ENCODE measurements at places on chromosomes 16 and 17.

DNA sequence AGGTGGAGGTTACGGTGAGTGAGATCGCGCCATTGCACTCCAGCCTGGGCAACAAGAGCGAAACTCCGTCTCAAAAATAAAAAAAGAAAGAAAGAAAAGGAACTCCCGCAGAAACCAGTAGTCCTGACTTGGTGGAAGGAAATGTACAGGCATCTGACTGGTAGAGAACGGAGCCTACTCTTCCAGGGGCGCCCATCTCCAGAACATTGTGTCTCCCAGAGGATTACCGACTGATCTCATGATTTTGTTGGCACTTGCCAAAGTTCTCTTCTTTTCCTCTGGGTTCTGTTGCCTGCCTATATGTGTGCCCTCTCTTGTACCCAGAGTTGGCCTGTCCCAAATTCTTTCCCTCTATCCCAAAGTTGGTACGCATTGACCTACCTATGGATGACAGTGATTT, 24.2 kb downstream of the DDX19A start:
- no peak for DNase-seq

- DNase-seq, result no peak
These were observed 4.1 kb downstream of the COX4I1 start for GRCh38 chr16:85803570-85803969.

GRCh38 chr17:30541802-30542201, 64.6 kb downstream of the GOSR1 start:
- DNase-seq, result no peak

DNA sequence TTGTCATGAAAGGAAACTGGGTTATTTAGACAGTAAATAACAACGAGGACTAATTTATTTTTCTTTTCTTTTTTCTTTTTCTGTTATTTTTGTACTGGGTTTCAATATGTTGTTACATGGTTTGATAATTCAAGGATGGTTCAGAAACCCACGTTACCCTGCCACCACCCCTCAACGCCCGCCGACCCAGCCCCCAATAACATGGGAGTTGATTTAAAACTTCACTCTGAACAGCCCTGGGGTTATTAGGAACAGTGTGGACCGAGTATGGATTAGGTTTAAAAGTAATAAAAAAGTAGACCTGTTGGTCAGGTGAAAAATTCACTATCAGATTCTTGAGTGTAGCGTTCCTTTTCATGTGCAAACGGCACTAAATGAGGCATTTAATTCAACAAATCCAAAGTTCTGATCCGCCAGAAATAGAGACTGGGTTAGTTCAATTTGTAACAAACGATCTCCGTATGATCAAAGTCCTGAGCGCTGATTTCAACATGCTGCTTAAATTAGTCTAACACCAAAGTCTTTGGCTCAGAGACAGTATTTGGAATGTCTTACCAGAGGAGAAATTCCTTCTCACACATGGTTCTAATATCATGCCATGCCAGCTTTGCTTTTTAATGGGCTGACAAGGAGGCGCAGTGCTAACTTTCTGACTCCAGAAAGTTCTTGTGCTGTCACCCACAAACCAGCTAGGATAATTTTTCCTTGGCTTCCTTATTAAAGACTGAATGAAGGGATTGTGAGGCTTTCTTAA, 173.1 kb upstream of the IRX3 start:
- DNase-seq, result no peak

GRCh38 chr17:76420356-76421043, 32.5 kb downstream of the UBE2O start:
- no peak for DNase-seq

- no peak for DNase-seq
These were observed 926 bp downstream of the MYH10 start for GRCh38 chr17:8629371-8630226.

GRCh38 chr16:2250652-2251295, 613 bp downstream of the ECI1 start:
- DNase-seq, result no peak

DNA sequence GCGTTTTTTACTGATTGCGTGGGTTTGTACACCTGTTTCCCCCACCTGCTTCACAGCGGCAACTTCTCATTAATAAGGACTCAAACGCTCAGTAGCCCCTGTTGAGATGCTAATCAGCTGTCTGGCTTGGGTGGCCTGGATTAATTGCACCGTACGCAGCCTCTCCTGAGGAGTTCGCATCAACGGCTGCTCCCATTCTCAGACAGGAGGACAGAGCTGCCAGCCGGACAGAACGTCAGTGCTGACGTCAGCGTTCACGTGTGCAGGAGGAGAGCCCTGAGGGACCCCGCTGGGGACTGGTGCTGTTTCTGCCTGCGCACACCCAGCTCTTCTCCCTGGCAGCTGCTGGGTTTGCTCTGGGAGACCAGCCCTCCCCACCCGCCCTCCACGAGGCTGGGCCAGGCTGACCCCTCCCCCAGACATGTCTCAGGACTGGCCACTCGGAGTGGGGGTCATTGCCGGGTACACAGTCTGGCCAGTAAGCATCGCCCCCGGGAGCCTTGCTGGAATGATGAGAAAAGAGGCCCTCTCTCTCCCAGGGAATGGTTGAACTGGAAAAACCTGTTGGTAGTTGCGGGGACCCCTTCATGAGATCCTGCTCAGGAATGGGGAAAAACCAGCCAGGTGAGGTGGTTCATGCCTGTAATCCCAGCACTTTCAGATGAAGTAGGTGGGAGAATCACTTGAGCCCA, 5.7 kb upstream of the BANP start:
- DNase-seq, result no peak

GRCh38 chr17:36503456-36504155, 17.1 kb downstream of the ZNHIT3 start:
- no peak for DNase-seq

- DNase-seq, result no peak
These were observed 54.3 kb downstream of the MYOCD start for GRCh38 chr17:12719948-12720347.

GRCh38 chr17:76204277-76204676, 36.0 kb downstream of the RNF157 start:
- no peak for DNase-seq

- DNase-seq, result no peak
These were observed 89.3 kb upstream of the PLEKHM1 start for GRCh38 chr17:45579529-45580495.

DNA sequence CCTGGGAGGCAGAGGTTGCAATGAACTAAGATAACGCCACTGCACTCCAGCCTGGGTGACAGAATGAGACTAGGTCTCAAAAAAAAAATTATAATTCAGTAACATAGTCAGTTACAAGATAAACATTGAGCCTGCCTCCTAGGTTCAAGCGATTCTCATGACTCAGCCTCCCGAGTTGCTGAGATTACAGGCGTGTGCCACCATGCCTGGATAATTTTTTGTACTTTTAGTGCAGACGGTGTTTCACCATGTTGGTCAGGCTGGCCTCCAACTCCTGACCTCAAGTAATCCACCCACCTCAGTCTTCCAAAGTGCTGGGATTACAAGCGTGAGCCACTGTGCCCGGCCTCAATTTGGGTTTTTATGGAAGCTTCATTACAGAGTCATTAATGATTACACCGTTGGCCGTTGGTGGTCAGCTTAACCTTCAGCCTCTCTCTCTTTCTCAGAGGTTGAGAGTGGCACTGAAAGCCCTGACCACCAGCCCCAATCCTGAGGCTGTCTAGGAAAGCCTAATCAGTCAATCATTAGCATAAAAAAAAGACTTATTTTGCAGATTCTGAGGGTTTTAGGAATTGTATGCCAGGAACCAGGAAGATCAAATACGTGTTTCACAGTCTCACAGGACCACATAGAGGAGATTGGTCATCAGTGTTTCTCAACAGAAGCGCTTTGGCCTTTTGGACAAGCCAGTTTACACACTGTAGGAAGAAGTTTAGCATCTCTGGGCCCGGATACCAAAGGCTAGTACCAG, 1.3 kb upstream of the LRRC37A3 start:
- DNase-seq, result no peak

DNA sequence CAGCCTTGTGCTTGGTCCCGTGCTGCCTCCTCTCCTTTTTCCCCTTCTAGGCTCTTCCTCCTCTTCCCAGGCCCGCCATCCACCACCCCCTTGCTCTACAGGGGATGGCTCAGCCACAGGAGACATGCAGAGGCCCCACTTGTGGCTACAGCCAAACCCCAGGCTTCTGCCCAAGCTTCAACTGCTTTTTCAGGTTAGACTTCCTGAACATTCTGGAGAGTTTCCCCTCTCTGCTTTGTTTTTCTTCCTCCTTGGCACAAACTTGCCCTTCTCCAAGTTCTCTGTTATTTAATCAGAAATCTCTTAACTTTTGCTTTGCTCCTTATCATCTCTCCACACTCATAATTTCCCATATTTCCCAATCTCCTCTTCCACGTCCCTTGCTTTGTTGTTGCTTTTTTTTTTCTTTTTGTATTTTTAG, 18.3 kb upstream of the HAS3 start:
- no peak for DNase-seq

DNA sequence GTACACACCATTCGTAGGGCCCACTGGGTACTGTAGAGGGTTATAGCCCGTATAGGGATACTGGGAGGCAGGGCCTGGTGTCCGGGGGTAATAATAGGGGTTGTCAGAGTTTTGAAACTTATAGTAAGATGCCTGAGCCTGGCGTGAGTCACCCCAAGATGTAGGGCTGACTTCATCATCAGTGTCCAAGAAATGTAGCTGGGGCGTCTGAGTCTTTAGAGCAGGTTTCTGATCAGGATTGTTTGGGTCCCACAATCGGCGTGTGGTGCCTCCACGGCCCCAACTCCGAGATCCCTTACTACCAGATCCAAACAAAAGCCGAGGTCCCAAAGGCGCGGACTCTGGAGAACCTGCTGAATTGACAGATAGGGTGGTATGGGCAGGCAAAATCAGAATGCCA, 4.4 kb downstream of the SMG6 start:
- no peak for DNase-seq

GRCh38 chr16:70163596-70163995, 10.0 kb upstream of the CLEC18C start:
- DNase-seq, result no peak

- DNase-seq, result no peak
These were observed 8.5 kb downstream of the G6PC1 start for GRCh38 chr17:42908872-42909700.

DNA sequence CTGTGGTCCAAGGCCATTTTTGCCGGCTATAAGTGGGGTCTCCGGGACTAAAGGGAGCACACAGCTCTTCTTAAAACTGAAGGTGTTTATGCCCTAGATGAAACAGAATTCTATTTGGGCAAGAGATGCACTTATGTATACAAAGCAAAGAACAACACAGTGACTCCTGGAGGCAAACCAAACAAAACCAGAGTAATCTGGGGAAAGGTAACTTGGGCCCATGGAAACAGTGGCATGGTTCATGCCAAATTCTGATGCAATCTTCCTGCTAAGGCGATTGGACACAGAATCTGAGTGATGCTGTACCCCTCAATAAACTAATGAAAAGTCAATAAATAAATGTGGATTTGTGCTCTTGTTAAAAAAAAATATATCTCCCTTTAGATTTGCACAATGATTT, 20.2 kb upstream of the SHISA9 start:
- no peak for DNase-seq

GRCh38 chr16:55470533-55471371, 8.2 kb upstream of the MMP2 start:
- DNase-seq, result no peak

- DNase-seq, result no peak
These were observed 196.3 kb upstream of the CDH11 start for GRCh38 chr16:65318138-65318537.

DNA sequence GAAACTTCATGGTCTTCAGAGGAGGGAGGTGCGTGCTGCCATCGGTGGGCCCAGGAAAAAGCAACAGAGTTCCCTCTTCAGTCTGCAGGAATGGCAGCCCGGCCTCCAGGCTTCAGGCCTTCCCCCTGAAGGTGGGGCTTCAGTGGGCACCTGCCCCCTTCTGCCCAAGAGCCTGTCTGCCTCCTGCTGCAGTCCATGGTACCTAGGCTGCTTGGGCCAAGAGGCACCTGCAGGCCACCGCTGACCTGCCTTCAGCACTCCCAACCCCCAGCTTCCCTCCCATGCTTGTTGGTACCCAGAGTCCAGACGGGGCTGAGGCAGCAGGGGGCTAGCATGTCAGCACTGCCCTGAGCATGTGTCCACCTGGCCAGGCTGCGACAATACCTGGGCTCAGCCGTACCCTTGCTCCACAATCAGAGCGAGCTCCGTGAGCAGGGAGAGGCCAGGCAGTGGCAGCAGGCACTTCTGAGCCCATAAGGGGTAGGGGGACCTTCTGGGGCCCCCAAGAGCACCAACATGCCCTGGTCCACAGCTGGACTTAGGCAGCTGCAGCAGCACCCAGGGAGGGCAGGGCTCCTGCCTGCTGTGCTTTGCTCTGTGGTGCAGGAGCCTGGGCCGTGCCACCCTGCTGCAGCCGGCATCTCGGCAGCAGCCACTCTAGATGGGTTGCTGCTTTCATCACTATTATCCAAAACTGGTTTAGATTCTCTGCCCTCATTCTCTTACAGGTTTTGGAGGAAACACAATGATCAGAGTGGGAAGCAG, 77.2 kb upstream of the AKTIP start:
- DNase-seq, result no peak

DNA sequence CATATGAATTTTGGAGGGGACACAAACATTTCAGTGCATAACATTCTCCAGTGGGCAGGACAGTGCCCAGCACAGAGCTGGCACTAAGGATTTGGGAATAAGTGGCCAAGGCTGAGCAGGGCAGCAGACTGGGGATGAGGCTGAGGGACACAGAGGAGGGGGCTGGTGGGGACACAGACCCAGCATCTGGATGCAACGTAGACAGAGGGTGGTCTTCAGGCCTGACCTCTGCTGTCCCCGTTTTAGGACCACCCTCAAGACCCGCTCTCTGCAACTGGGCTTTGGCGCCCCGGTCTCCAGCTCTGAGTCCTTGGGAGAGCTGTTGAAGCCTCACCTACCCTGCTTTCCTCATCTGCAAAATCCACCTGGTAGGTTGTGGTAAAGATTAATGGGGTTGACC, 3.3 kb upstream of the PRSS33 start:
- DNase-seq, result no peak

DNA sequence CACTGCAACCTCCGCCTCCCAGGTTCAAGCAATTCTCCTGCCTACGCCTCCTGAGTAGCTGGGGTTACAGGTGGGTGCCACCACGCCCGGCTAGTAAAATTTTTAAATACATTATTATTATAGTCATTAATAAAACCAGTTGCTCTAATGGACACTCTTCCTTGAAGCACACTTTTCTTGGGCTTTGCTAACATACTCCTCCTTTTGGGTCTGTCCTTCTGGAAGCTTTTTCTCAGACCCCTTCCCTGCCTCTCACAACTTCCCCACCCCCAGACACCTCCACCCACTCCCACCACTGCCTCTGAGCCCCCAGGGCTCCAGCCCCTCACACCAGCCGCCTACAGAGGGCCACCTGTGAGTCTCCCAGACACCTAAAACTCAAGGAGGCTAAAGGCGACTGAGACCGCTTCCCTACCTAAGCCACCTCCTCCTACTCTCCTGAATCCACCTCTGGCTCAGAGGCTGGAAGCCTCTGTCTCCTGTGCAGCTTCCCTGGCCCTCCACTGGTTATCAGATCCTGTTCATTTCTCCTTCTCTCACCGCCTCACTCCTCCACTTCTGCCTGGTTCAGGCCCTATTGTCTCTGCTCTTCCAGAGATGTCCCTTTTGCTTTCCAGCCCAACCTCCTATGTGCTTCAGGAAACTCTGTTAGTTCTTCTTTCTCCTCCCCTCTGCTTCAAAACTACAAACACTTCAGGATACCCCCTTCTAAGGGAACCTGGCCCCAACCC, 2.1 kb upstream of the CUEDC1 start:
- DNase-seq, result no peak
